Esophagus mucosa (tissue), 1 donor: ENCODE measurements at places on chromosomes 12 and 14. TPM values are rescaled to one million over a fixed set of nuclear protein-coding genes. Genes with fewer than 3 reads are reported as not detected.

The PPFIA2 gene
- not detected for total RNA-seq

The GPX2 gene
- total RNA-seq, result 68.1 TPM

The YBX3 gene
- 394 TPM for total RNA-seq

The DENND5B gene
- 0.60 TPM for total RNA-seq

The TAS2R7 gene
- not detected for total RNA-seq

The LUM gene
- 8.4 TPM for total RNA-seq

The PDE3A gene
- total RNA-seq, result 0.56 TPM

The C12orf60 gene
- total RNA-seq, result 0.76 TPM

The CD163 gene
- total RNA-seq, result 5.8 TPM

The RPL10L gene
- not detected for total RNA-seq

The SMIM41 gene
- total RNA-seq, result not detected

GRCh38 chr14:98951521-98952152 lies 320.4 kb downstream of the BCL11B start:
- ATAC-seq, result no peak

- ATAC-seq, result no peak
Observed at GRCh38 chr12:27782481-27782880, 2.4 kb upstream of the MANSC4 start.

DNA sequence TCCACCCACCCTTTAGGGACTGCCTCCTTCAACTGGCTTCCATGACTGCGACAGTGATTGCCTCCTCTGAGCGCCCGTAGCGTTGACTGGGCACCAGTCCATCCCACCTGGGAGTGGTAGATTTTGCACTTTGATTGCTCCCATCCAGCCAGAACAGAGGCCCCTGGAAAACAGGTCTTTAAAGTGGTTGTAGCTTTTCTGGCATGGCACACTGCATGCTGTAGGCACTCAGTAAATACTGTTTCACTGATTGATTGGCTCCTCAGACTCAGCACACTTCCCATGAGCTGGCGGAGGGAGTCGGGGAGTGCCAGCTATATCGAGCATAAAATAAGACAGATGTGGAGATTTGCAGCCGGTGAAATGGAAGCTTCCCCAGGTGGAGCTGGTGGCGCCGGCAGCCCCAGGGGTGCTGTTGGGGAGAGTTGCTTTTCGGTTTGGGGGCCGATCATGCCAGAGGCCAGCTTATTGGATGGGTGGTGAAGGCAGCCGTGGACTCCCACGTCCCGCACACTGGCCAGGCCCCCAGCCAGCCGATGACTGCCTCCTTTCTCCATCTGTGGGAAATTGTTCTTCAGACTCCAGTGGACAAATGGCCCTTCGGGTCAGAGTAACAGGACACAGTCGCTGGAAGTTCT lies 200.2 kb downstream of the TSPAN9 start:
- ATAC-seq, result no peak

DNA sequence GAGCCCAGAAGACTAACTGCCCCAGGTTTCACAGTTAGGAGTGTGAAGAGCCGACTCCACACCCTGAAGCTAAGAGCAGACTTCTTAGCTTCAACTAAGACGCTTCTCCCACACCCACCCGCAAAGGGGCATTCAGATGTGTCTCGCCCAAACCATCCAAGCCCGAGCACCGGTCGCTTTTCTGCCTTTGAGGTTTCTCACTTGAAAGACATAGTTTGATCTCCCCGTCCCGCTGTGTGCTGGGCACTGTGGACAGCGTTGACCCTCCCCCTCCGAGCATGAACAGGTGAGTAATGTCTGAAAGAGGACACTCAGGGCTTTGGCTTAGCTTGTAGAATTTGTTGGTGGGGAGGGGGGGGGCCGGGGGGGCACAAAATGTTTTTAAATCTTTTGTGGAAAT lies 123.8 kb downstream of the TMEM132D start:
- no peak for ATAC-seq

DNA sequence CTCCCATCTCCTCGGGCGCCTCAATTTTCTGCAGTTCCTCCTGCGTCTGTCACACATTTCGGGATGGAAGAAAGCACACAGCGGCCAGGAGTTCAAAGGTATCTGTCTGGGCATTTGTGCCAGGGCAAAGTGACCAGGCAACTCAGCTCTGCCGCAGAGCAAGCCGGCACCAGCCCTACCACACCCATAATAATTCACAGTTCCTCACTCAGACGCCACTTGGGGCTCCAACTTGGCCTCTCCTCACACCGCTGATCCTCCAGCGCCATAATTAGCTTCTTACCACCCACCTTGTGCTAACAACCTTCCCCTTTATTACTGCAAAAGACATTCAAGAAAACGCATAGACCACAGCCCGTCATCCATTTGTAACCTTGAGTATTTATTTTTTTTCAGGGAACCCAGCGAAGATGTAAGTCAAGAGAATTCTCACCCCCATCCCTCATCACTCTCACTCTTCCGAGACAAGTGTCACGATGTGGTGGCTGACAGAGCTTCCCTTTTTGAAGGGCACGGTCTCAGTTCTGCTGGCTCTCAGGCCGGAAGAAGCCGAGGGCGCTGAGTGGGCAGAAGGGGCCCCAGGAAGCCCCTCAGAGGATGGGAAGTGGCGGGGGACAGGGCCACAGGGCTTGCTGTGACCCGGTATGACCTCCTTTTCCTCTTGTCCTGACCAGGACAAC lies 25.2 kb upstream of the NCOR2 start:
- peak; percentile 54 for ATAC-seq

- ATAC-seq, result peak; percentile 85
Observed at GRCh38 chr12:92224685-92225331, 79.2 kb upstream of the BTG1 start.

GRCh38 chr12:74227846-74228545 lies 309.6 kb upstream of the ATXN7L3B start:
- no peak for ATAC-seq

- ATAC-seq, result no peak
Observed at GRCh38 chr12:920676-921075, 28.8 kb downstream of the RAD52 start.

DNA sequence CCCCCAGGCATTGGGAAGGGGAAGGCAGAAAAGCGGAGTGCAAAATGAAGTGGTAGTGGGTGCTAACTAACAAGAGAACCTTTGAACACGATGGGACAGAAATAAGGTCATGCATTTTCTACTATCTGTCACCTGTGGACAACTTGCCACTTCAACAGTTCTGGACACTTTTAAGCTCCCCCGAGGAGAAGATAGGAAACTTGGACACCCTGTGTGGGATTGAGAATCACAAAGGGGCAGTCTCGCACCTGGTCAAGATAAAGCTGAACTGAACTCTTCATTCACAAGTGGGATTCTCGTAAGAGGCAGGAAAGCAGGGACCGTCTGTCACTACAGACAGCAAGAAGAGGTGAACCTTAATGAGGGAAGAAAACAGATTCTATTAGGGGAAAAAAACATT lies 51.6 kb downstream of the EIF2S3B start:
- ATAC-seq, result no peak

- ATAC-seq, result no peak
Observed at GRCh38 chr14:39268393-39268792, 34.7 kb downstream of the MIA2 start.

- no peak for ATAC-seq
Observed at GRCh38 chr14:24258119-24258518, 4.9 kb downstream of the TGM1 start.

DNA sequence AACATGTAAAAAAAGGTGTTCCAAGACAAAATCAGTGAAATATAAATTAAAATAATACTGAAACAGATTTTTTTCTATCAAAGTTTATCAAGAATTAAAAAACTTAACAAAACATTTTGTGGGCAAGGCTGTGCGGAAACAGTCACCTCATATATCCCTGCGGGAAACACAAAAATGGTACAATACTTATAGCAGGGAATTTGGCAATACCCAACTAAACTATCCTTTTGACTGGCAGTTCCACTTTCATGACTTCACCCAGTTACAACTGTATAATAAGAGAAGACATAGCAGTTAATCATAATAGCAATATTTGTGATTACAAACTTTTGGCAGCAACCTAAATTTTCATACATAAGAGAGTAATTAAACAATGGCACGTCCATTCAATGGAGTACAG lies 121.5 kb upstream of the EGLN3 start:
- ATAC-seq, result no peak

GRCh38 chr12:1046727-1047126 lies 55.7 kb downstream of the ERC1 start:
- no peak for ATAC-seq

DNA sequence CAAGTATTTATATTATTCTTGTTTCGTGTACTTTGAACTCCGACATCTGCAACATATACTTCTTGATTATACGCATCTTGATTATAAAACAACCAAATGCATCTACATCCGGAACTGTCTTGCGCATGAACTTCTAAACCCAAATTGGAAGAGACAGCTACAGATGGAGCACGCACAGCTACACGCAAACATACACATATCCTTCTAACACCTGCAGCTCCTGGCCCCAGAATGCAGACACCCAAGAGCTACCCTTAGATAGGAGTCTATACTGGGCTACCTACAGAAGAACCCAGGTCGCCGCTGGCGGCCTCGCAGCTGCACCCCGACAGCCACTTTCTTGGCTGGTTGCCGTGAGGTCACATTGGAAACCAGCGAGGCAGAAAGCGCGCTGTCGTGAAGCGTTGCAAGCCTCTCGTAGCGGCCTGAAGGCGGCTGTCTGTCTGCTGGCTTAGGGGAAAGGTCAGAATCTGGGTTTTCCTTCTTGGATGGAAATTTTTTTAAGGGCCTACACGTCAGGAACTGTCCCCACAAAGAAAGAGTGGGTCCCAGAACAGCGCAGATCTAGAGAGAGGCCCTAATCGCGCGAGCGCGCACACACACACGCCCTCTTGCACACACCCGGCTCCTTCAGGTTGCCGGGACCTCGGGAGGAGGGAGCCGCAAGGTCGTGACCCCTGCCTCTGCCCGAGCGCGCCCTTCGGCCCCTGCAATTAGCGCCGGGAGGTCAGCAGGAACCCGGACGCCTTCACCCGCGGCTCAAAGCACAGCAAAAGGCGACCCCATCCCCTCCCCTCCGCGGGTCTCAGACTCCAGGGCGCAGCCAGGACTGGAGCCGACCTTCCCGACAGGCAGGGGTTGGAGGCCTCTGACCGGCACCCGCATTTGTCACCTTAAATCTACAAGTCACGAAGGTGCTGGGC lies 17.0 kb downstream of the TBX3 start:
- no peak for ATAC-seq

DNA sequence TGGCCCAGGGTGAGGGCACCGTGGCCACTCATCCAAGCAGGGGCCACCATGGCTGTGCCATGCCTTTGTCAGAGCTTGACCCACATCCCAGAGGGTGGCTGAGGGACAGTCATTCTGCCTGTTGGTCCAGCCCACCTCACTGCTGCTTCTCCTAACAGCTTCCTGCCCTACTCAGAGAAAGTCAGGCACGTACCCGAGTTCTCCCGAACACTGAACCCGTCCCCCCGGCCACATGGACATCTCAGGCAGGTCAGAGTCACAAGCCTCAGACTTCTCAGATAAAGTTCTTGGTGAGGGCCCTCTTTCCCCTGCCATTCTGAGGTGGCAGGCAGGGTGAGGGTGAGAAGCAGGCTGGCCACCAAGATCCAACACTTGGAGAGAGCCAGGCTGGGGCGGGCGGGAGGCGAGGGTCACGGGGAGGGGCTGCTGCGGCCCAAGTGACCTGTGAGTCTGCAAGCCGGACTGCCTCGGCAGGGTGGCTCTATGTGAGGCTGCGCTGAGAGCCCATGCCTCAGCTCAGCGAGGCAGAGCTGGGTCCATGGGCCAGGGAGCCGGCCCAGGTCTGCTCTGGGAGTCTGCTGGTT lies 317.8 kb downstream of the TMEM121 start:
- ATAC-seq, result no peak

- ATAC-seq, result peak; percentile 71
Observed at GRCh38 chr14:20683125-20683890, 1.1 kb upstream of the RNASE4 start.

DNA sequence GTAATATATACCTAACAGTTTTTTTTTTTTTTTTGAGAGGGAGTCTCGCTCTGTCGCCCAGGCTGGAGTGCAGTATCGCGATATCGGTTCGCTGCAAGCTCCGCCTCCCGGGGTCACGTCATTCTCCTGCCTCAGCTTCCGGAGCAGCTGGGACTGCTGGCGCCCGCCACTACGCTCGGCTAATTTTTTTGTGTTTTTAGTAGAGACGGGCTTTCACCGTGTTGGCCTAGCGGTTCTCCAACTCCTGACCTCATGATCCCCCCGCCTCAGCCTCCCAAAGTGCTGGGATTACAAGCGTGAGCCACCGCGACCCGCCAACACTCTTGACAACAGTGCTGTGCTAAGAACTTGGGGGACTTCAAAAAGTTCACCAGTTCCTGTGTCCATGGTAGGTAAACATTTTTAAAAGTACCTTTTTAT lies 63.5 kb downstream of the FOXG1 start:
- ATAC-seq, result no peak

DNA sequence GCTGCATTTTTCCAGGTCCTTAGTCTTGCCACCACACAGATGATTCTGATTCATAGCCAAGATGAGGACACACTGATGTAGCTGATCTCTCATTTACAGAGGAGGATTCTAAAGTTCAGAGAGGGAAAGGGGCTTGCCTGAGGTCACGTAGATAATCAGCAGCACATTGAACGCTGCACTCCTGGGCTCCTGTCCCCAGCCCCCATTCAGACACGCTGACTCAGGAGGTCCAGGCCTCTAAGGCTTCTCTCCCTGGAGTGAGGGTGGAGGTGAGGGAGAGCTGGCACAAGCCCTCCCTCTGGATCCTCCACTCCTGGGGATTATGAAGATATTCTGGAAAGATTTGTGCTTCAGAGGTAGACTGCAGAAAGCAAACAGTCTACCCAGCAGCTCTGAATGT lies 10.3 kb downstream of the NFATC4 start:
- ATAC-seq, result no peak

GRCh38 chr12:120674097-120674636 lies 12.8 kb upstream of the MLEC start:
- no peak for ATAC-seq

DNA sequence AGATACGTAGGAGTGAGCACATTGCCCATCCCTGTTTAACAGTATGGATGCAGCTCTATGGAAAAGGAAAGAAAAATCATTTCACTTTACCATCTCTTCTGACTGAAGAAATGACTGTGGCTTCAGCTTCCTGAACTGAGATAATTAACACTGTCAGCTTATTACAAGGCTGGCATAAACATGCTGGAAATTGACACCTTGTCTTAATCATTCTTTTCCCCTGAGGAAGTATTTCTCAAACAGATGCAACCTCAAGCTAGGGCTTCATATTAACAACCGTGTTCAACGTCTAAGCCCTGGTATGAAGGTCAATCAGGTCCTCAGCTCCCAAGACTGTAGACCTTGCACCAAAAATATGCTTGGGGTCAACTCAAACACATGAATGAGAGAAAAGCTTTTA lies 25.0 kb downstream of the RERG start:
- ATAC-seq, result no peak

- peak; percentile 63 for ATAC-seq
Observed at GRCh38 chr12:94806617-94807016, 156.3 kb upstream of the TMCC3 start.
